SK-MEL-5 (cell line): ENCODE measurements at places on chromosomes 7 and 10. TPM values are rescaled to one million over a fixed set of nuclear protein-coding genes. Genes with fewer than 3 reads are reported as not detected.

DNA sequence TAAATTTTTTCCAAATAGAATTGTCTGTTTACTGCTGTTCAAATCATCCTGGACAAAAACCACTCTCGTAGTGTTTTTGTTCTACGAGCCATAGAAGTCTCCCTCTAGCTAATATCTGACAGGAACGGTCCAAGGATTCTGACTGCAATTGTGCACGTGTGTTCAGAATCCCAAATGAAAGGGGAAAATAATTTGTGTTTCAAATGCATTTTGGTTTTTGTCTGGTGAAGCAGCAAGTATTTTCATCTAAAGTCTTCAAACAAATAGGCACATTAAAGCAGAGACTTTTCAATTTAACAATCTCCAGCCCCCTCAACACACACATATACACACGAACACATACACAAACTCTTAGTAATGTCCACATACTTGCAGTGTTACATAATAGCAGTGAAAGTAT lies 475 bp downstream of the NEUROD6 start:
- no peak for DNase-seq

GRCh38 chr7:77420986-77421672 lies 5.0 kb upstream of the GSAP start:
- DNase-seq: no peak

- no peak for DNase-seq
These were observed 8.7 kb downstream of the MPP7 start for GRCh38 chr10:28294169-28294532.

GRCh38 chr7:21616796-21617436 lies 74.1 kb downstream of the DNAH11 start:
- no peak for DNase-seq

- no peak for DNase-seq
These were observed 37.2 kb upstream of the INSIG1 start for GRCh38 chr7:155260498-155260872.

DNA sequence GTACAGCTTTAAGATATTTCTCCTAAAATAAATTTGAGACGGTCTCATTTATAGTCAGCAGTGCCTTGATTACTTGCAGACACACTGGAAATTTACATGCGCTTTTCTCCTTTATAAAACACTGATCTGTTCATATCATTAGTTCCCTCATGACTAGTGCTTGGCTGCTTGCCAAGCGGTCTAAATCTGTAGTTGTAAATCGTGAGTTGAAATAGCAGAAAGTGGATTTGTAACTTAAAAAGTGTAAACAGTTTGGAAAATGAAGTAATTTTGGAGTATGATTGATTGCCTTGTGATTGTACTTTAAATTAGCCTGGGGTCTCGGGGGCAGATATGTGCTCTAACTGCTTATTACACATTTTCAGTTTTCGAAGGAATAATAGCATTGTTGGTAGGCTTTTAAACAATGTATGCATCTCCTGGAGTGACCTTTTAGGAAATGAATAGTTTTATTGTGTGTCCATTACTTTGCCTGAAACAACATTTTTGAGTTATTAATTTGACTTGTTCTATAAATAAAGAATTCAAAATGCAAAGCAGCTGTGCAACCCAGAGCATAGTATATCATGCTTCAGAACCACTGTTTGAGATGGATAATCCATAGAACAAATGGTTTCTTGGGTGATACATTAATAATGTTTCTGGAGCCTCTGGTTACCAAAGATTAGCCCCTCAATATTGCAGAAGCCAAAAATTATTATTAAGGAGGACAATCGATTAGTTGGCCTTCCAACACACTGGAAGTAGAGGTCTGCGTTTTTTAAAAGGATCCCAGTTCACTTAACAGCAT lies 73.3 kb downstream of the ARID5B start:
- DNase-seq: peak; percentile 90

GRCh38 chr7:131883769-131884168 lies 327.3 kb upstream of the PODXL start:
- no peak for DNase-seq

GRCh38 chr7:140676306-140676705 lies 3.6 kb downstream of the ADCK2 start:
- DNase-seq: no peak

CHN2 gene
- total RNA-seq: 39.5 and 40.5 TPM in 2 replicates

GPR15LG gene
- total RNA-seq: not detected in 2 replicates

MKX gene
- total RNA-seq: not detected in 2 replicates

CYP2C19 gene
- not detected in 2 replicates for total RNA-seq

PNLIPRP2 gene
- total RNA-seq: 0.34 and 0.37 TPM in 2 replicates

SPDYE6 gene
- total RNA-seq: not detected in 2 replicates

MYH16 gene
- total RNA-seq: not detected in 2 replicates
